Activated gamma-delta T cell treated with Interleukin-2 at 50 U/mL for 16 hours (primary cell): ENCODE measurements at places on chromosomes 3 and 15.

DNA sequence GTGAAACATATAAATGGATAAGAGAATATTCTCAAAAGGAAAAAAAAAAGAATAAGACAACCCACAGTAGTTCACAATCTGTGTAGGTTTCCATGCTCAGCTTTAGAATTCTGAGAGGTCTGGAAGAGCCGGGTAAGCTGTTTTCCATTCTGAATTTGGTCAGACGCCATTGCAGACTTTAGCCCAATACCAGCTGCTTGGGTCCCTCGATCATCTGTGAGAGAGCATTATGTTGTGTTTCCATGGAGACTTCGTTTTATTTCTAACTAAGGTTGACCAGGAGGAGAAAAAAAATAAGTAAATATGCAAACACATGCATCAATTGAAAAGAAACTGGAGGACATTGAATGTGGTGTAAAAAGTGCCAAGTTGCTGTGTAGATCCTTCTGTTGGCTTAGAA lies 25.5 kb downstream of the KCNAB1 start:
- DNase-seq = no peak

DNA sequence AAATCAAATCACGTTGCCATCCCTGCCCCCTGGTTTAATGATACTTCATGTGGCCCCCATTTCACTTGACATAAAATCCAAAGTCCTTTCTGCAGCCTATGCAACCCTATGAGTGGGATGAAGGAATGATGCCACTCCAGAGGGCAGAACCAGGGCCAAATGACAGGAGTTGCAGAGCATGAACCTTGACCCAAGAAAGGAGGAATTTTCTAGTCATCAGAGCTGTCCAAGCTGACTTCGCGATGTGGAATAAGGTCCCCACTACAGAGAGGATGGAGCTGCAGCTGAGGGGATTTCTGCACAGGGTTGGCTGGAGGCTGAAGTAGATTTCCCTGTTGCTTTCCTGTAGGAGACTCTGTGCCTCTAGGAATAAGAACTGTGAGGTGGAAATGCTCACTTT lies 15.8 kb upstream of the EPHB3 start:
- no peak for DNase-seq

DNA sequence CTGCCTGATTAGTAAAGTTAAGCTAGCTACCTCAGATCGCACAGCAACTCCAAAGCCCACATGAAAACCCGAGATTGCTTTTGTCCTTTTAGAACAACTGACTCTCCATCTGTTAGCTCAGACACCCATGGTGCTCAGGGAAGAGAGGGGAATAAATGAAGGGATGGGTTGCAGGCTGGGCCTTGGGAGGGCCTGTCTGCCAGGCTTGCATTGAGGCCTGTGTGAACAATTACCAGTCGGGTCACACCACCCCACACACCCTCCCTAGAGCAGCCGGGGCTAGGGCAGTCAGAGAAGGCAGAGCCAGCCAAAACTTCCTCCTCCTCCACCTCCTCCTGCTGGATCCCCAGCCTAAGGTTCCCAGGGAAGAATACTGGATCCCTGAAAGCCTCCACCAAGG lies 8.8 kb upstream of the PRKAR2A start:
- no peak for DNase-seq

- DNase-seq = no peak
Observed at GRCh38 chr3:106007512-106007911, 138.7 kb upstream of the CBLB start.

GRCh38 chr15:101437209-101437608 lies 52.3 kb downstream of the PCSK6 start:
- no peak for DNase-seq

- no peak for DNase-seq
Observed at GRCh38 chr15:52738311-52738710, 51.8 kb downstream of the ONECUT1 start.

DNA sequence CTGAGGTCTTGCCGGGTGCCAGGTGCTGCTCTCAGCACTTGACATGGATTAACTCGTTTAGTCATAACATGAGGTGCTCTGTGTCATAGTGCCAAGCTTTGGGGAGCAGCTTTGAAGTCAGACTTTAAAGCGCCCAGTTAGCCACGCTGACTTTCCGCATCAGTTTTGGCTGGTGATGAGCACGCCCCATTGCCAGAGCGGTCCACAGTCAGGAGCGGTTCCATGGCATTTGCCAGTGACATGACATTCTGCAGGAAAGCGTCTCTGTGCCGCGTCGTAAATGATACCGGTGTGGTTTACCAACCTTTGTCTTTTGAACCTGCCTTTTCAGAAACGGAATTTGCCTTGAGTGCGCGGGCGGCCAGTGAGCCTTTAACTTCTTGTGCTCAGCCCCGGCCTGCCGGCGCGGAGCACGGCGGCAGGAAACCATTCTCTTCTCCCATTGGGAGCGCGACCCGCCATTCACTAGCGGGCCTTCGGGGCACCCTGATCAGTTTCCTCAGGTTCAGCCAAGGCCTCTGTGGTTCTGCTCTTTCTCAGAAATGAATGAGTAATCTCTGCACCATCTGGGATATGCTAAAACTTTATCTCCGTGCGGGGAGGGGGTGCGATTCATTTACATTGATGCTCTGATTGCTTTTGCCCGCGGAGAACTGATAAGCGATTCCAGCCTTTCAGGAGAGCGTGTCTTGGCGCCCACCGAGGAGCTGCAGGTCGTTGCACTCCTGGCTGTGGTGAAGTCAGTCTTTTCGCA lies 1.7 kb upstream of the SLC2A2 start:
- DNase-seq = peak; percentile 26
